ENCODE measurements at places on chromosomes 4 and X.
A peak's percentile ranks its signal among the peaks of the same experiment; 100 is the strongest.

GRCh38 chr4:1243451-1244080 lies 5.4 kb downstream of the CTBP1 start:
- DNase-seq = no peak

- DNase-seq = no peak
Observed at GRCh38 chr4:14262221-14262620, 634.7 kb upstream of the BOD1L1 start.

DNA sequence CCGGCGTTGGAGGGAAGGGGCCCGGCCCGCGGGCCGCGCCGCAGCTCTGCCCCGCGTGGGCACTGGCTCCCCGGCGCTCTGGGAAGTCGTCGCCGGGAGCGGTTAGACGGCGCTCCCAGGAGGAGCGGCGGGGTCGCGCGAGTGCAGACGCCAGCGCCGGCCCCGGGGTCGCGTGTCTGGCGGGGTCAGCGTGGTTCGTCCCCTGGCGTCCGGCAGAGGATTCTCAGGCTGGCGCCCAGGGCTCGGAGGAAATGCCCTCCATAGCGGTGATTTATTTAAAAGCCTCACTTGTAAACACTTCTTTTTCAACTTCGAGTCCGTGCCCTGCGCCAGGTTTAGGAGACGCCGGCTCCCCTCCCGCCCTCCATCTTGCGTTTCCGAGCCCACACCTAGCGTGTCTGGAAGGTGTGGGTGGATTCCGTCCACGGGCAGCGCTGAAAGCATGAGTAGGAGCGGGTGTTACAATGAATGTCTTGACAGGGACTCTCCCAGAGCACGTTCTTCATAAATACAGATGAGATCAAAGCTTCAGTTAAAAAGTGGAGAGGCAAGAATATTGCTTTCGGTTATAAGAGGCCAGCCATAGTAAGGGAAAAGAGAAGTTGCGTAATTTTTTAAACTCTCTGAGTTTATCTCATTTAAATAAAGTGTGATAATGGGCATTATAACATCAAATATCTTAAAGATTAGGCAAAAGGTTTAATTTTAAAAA lies 692 bp downstream of the FAM241A start:
- peak; percentile 82 for DNase-seq

- DNase-seq = no peak
Observed at GRCh38 chrX:72230290-72230689, 8.5 kb downstream of the ERCC6L start.

- DNase-seq = no peak
Observed at GRCh38 chr4:152680988-152681603, 1.3 kb upstream of the TMEM154 start.

- DNase-seq = no peak
Observed at GRCh38 chrX:14427614-14428013, 101.7 kb upstream of the GLRA2 start.

GRCh38 chrX:15143050-15143824 lies 126.6 kb downstream of the ASB9 start:
- DNase-seq = peak; percentile 42

DNA sequence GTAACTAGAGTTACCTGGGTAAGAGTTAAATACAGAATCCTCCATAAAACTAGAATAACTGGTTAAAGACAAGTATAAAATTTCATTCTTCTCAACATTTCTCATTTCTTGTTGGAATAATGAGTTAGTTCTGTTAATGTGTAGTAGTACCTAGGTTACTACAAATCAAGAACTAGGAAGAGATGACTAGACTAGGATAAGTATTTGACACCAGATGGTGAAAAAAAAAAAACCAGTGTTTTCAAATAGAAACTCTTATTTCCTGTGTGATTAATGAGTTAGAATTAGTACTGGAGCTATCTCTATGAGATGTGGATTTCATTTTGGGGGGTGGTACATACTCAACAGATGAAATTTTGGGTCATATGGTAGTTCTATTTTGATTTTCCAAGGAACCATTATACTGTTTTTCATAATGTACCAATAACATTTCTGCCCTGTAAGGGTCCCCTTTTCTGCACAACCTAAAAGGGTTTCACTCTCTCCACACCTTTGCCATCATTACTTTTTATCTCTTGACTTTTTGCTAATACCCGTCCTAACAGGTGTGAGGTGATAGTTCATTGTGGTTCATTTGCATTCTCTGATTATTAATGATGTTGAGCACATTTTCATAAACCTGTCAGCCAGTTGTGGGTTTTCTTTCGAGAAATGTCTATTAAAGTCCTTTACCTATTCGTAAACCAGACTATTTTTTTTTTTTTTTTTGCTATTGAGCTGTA lies 1.7 kb upstream of the VCX start:
- DNase-seq = no peak

GRCh38 chr4:78971326-78971725 lies 32.1 kb upstream of the PAQR3 start:
- DNase-seq = no peak

DNA sequence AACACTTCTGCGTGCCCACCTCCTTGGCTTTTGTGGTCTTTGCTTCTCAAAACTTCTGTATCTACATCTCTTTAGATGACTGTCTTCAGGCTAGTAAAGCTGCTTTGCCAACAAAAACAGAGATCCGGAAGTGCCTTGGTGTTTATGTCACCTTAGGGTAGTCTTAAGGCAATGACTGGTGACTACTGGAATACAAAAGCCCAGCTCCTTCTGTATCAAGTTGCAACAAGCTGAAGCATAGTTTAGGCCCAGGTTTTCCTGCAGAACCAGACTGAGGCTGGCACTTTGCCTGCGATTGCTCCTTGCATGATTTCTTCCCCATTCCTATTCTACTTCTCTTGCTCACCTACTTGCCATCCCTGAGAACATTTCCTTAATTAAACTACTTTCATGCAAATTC lies 333.8 kb downstream of the DMD start:
- DNase-seq = no peak

- DNase-seq = no peak
Observed at GRCh38 chr4:1014291-1015167, 3.1 kb downstream of the FGFRL1 start.

DNA sequence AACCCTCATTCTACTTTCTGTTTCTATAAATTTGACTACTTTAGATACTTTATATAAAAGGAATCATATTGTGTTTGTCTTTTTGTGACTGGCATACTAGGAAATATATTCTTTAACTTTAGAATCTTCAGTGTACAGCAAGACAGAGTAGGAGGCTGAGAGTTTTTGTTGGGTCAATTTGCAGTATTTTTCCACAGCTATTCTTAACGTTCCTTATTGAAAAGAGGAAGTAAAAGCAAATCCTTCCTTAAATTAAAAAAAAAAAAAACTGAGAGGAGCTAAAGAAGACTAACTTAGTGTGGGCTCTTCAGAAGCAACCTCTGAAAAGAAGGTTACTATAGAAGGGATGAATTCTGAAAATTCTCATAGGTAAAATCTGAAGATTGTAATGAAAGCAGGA lies 1194.6 kb downstream of the ADGRL3 start:
- no peak for DNase-seq

DNA sequence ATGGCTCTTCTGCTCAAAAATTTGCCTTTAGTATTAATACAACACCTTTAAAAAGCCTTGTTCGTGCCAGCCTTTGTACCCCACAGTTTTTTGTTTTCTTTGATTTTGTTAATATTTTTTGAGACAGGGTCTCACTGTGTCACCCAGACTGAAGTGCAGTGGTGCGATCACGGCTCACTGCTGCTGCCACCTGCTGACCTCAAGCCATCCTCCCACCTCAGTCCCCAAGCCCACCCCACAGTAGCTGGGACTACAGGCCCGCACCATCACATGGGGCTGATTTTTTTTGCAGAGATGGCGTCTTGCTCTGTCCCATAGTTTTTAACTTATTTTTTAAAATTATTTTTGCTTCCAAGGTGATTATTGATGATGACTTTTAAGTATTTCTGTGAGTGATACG lies 134.0 kb downstream of the HTR2C start:
- DNase-seq = no peak

DNA sequence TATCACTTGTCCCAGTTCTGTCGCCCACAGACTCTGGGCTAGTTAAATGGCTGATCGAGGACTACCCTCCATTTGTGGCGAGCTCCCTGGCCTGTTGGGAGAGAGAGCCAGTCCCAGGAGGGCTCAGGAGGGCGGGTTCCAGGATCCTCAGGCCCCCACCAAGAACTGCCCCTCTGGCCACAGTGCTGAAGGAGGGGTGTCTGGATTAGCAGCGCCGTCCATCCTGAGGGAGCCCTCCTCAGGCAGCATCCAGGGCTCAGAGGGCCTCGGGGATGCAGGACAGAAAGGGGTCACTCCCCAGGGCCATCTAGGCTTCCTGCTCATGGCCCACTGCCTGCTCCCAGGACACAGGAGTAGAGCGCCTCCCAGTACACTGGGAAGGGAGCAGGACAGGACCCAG lies 6.1 kb downstream of the PNMA5 start:
- no peak for DNase-seq

- DNase-seq = no peak
Observed at GRCh38 chrX:13219991-13220764, 99.7 kb downstream of the ATXN3L start.

DNA sequence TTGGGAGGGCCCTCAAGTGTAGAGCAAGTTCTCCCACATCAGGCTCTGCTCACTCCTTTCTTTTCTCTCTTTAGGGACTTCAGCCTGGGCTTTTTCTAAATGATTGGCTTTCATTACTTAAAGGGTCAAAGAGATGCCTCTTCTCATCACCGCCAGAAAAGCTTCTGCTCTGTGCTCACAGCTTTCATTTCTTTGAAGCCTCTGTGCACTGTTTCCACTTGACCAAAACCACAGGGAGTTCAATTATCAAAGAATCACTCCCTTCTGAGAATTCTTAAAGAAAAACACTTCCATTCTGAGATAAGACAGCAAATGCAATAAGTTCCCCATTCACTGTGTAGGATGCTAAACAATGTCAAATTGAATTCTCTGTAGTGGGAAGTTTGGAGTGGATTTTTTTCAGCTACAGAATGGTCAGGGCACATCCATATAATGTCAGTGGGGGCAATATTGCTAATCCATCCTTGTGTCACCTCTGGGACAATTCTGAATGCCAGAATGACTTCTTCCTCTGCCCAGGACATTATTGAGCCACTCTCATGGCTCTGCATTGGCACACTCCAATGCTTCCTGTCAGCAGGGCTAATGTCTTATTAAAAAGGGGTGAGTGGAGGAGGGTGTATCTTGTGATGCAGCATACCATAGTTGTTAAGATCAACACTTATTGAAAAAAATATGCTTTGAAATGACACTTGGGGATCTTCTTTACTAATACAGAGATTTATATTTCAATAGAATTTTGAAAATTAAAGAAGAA lies 217.6 kb downstream of the SNCA start:
- DNase-seq = no peak

DNA sequence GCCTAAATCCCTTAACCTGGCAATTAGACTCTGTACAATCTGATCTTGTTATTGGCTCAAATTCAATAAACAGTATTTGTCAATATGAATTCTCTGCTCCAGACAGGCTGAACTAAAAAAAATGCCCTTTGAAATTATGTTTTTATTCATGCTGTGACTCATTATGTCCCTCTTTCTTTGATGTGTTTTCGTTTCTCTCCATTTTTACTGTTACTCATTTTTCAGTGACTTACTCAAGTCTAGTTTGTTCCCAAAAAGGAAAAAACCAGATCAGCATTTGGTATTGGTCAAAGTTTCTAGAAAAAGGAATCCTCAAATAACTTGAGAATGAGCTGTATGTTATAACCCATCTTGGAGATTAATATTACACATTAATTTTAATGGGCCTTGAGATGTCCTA lies 40.4 kb downstream of the UNC5C start:
- no peak for DNase-seq

- DNase-seq = no peak
Observed at GRCh38 chrX:123298026-123298425, 113.9 kb downstream of the GRIA3 start.

GRCh38 chr4:84171871-84172270 lies 327.2 kb downstream of the NKX6-1 start:
- DNase-seq = no peak

DNA sequence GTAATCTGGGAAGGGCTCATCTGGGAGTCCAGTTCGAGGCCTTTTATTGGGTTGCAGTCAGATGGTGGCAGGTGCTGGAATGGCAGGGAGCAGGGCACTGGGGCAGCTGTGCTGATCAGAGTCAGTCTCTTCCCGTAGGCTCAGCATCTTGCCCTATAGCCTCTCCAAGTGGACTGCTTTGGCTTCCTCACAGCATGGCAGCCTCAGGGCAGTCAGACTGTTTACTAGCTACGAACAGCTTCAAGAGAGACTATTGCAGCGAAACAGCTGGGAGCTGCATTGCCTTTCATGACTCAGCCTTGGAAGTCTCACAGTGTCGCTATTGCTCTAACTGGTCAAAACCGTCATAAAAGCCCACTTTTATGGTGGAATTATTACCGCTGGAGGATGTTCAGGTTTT lies 26.8 kb upstream of the DUSP21 start:
- no peak for DNase-seq

- no peak for DNase-seq
Observed at GRCh38 chr4:157832596-157832995, 340.2 kb downstream of the GASK1B start.

DNA sequence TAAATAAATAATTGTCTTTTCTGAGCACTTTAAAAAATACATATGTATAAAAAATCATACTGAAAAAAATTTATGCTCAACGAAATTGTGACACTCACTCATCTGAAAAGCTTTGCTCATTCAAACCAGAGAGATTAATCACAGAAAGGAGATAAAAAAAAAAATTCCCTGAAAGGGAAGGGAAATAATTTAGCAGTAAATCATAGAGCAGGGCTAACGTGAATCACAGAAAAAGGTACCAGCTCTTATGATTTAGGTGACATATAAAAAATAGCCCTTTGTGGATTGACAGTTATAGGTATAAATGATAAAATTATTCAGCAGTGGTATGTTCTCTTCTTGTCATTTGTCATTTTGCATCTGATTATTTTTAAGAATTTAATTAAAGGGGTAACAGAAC lies 552.7 kb upstream of the TENM3 start:
- no peak for DNase-seq

GRCh38 chrX:12401252-12401651 lies 263.0 kb downstream of the FRMPD4 start:
- no peak for DNase-seq

DNA sequence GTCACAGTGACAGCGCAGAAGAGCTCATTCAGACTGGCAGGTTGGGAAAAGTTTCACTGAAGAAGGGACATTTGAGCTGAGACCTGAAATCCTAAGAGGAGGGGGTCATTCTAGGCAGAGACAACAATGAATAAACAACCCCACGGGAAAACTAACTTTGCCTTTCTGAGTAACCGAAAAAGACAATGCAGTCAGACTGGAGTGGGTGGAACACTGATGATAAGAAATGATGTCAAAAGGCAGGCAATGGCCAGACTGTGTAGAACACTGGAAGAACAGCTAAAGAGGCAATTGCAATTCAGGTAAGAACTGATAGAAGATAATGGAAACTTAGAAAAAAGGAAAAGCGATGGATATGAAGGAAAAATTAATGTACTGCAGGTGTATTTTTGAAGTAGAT lies 73.8 kb downstream of the CHIC2 start:
- DNase-seq = no peak

DNA sequence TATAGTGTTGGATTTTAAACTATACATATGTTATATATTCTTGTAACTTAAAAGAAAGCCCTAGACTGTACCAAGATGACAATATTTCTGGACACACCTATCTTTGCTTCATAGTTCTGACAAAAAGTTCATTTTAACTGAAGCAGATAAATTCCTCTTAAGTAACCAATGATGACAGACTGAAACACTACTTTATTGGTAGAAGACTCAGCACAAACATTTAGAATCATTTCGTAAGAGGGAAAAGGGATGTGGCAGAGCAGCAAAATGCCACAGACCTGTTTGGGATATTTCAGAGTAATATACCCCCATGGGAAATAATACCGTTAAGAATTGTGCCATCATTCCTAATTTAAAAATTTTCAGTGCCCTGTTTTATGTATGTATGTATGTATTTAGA lies 56.2 kb downstream of the APOO start:
- DNase-seq = no peak
